Aorta (tissue), 5 donors: ENCODE measurements at places on chromosomes 5 and 9. TPM values are rescaled to one million over a fixed set of nuclear protein-coding genes. Genes with fewer than 3 reads are reported as not detected.

DND1 gene
- total RNA-seq: 1.3 TPM

CYFIP2 gene
- 42.0 TPM for total RNA-seq

GALNT12 gene
- total RNA-seq: 3.3 TPM

ANKRD31 gene
- total RNA-seq: 0.16 TPM

DNA sequence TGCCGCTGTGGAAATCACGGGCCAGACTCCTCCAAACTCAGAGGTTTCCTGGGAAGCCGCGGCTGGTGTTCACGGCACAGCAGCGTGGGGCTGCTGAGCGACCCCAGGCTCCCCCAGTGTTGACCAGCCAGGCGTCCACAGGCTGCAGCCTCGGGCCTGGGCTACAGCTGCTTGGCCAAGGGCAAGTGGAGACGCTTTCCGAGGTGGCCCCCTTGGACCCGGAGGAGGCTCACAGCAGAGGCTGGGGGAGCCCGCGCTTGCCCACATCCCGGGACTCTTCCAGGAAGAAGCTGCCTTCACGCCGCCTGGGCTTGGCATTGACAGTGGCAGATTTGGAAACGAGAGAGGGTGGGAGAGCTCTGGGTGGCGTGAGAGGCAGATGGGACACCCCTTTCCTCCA, 53.1 kb upstream of the FCN2 start:
- DNase-seq: no peak
- no peaks in the 10 kb centered on the region for H3K4me1 ChIP-seq
- H3K36me3 ChIP-seq: peaks cover 4% of the 10 kb centered on the region
- H3K27me3 ChIP-seq: no peaks in the 10 kb centered on the region
- no peak overlapping the region for H3K27ac ChIP-seq

- no peak overlapping the region for H3K27ac ChIP-seq
- no peaks in the 10 kb centered on the region for H3K27me3 ChIP-seq
- H3K36me3 ChIP-seq: no peaks in the 10 kb centered on the region
- H3K4me3 ChIP-seq: no peak overlapping the region
- no peaks in the 10 kb centered on the region for H3K4me1 ChIP-seq
Observed at GRCh38 chr5:756865-757345, 27.6 kb downstream of the ZDHHC11B start.

DNA sequence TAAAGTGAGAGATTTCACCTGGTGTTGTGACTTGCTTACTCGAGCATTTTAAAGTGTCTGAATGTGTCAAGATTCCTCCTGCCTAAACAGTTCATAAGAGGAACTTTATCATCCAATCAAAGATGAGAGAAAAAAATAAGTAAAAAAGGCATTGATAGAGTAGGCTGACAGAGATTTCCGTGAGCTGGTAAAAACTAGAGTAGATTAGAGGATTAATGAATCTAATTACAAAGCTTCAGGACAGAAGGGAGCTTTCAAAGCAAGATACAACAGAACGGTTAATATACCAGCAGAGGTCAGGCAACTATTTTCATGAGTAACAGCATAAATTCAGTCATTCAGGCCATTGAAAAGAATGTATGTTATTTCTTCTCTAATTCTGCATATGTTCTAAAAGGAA, 91.5 kb downstream of the ADAMTS6 start:
- no peaks in the 10 kb centered on the region for H3K27me3 ChIP-seq
- no peak overlapping the region for H3K27ac ChIP-seq
- DNase-seq: no peak
- H3K4me3 ChIP-seq: no peak overlapping the region

DNA sequence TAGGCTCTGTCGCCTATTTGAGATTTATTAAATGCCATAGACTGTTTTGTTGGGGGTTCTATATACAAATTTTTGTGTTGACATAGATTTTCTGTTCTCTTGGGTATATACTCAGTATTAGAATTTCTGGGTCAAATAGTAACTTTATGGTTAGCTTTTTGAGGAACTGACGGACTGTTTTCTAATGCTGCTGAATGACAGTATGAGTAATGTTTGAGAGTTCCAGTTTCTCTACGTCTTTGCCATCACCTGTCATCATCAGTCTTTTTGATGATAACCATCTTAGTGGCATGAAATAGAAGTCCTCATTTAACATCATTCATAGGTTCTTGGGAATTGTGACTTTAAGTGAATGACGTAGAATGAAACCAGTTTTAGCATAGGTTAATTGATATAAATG, 60.1 kb downstream of the CCDC171 start:
- no peaks in the 10 kb centered on the region for H3K36me3 ChIP-seq
- no peaks in the 10 kb centered on the region for H3K4me1 ChIP-seq
- no peak for DNase-seq
- no peak overlapping the region for H3K4me3 ChIP-seq
- no peaks in the 10 kb centered on the region for H3K27me3 ChIP-seq
- no peak overlapping the region for H3K27ac ChIP-seq

DNA sequence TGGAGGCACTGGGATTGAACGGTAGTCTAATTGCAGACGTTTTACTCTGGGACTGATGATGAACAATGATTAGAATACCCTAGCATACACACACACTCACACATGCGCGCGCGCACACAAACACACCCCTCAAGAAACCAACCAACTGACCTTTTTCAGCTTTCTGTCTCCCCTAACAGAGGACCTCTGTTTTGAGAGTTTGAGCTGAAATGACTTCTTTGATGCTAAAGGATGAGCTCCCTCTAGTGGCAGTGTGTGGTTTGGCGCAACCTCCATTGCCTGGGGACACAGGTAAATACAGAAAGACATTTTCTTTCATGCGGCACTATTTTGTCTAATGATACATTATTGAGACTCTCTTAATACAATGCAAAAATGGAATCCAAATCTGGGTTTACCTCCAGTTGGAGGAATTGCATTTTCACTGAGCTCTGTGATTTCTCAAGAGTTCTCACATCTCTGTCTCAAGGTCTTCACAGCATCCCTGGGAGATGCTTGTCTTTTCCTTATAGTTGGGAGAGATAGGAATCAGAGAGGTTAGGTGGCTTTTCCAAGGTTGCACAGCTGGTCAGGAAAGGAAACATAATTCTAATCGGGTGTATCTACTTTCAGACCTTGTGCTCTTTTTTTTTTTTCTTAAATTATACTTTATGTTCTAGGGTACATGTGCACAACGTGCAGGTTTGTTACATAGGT, 187.5 kb downstream of the TMEM38B start:
- no peak overlapping the region for H3K27ac ChIP-seq
- no peaks in the 10 kb centered on the region for H3K27me3 ChIP-seq
- no peak overlapping the region for H3K4me3 ChIP-seq
- no peak for DNase-seq
- no peaks in the 10 kb centered on the region for H3K36me3 ChIP-seq
- no peaks in the 10 kb centered on the region for H3K4me1 ChIP-seq

GRCh38 chr5:156556666-156557406, 229.9 kb downstream of the SGCD start:
- DNase-seq: no peak
- H3K27me3 ChIP-seq: no peaks in the 10 kb centered on the region
- no peak overlapping the region for H3K27ac ChIP-seq
- no peaks in the 10 kb centered on the region for H3K4me1 ChIP-seq

- H3K4me1 ChIP-seq: no peaks in the 10 kb centered on the region
- no peaks in the 10 kb centered on the region for H3K36me3 ChIP-seq
- H3K27me3 ChIP-seq: no peaks in the 10 kb centered on the region
- DNase-seq: peak; percentile 61
- no peak overlapping the region for H3K27ac ChIP-seq
Observed at GRCh38 chr9:129287619-129288305, 109.7 kb upstream of the IER5L start.

DNA sequence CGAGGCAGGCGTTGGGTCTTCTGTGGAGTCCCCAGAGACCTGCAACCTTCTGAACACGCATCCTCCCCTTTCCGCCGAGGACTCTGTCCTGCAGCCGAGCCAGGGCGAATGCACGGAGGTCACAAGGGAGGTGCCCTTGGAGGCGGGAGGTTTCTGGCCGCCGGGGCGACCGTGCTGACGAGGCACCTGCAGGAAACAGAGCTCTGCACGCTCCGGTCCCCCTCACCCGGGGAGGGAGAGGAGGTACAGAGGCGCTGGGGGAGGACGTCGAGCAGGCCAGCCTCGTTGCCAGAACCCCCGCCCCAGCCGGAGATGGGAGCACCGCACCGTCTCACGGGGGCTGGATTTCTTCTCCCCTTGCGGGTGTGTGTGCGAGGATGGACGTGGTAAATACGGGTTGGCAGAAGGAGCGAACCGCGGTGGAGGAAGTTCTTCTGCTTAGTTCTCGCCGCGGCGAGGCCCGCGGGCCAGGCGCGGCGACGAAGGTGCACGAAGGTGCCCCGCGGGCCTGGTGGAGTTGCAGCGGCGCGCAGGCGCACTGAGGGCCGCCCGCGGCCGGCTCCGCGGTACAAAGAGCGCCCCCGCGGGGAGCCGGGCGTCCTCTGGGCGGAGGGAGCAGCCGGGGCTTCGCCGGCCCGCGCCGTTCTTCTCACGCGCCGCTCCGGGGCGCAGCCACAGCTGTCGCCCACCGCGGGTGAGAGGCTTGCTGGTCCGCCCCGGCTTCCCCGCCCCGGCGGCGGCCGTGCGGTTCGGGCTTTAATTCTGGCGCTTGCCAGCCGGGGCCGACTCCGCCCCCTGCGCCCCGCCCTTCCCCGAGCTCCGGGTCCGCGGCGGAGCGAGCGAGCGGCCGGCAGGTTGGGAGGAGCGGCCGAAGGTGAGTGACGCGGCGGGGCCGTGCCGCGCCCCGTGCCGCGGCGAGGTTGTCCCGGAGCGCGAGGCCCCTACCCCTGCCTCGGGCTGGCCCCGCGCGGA, 289.5 kb downstream of the DOCK8 start:
- peak within 1 kb of the TSS; percentile 20 for H3K27ac ChIP-seq
- DNase-seq: peak; percentile 77
- no peaks in the 10 kb centered on the region for H3K36me3 ChIP-seq

DNA sequence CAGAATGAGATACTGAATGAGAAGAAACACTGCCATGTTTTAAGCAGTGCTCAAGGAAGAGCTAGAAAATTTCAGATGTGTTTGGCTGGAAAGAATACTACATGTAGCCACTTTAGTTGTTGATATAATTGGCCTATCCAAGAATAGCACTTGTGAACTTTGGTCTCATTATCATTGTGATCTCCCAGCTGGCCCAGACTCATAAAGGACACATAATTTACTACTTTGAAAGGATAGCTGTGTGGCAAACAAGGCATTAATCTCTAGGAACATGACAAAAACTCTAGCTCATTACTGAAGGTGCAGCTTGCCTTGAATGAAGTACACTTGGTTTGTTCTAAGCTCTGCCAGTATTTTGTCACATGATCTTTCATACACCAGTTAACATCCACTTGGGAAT, 356.3 kb downstream of the CSNK1G3 start:
- H3K27me3 ChIP-seq: no peaks in the 10 kb centered on the region
- no peak overlapping the region for H3K27ac ChIP-seq
- no peaks in the 10 kb centered on the region for H3K36me3 ChIP-seq
- no peak overlapping the region for H3K4me3 ChIP-seq
- no peaks in the 10 kb centered on the region for H3K4me1 ChIP-seq
- no peak for DNase-seq

DNA sequence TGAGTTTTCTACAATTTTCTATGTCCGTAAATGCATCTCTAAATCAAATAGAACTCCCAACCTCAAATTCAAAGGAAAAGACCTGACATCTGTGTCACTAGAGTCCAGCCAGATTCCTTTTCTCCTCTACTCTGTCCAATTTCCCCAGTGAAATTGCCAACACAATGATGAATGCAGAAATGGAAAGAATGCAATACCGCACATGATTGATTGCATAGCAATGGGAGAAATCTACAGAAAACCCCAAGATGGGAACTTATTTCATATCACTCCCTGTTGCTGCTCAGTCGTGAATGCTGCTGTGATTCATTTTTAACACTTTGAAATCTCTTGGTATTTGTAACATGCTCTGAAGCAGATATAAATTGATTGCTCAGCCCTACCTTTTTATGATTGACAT, 355.1 kb upstream of the TUSC1 start:
- DNase-seq: no peak
- H3K27ac ChIP-seq: no peak overlapping the region
- no peaks in the 10 kb centered on the region for H3K4me1 ChIP-seq
- no peak overlapping the region for H3K4me3 ChIP-seq
- no peaks in the 10 kb centered on the region for H3K27me3 ChIP-seq
- no peaks in the 10 kb centered on the region for H3K36me3 ChIP-seq

DNA sequence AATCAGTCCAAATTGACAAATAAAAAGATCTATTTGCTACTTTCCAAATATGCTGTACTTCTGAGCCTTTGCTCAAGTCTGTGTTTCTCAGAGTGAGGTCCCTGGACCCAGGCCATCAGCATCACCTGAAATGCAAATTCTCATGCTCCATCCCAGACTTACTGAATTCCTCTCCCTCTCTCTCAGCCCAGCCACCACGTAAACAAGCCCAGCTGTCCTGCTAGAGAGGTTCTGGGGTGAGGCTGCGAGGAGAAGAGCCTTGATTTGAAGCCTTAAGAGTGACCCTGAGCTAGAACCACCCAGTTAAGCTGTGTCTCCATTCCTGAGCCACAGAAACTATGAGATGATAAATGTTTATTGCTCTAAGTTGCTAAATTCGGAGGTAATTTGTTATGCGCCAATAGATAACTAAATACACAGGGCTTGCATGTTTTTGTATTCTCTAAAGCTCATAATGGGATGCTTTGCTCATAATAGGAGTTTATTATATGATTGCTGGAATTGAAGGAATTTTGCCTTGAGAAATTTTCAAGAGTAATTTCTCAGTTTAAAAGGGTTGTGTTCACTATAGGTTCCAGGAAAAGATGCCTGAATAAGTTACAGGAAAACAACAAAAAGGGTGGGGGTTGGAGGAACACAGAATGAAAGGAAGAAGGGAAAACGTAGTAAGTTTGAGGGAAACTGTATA, 98.9 kb upstream of the SPATA31D4 start:
- no peak overlapping the region for H3K27ac ChIP-seq
- no peaks in the 10 kb centered on the region for H3K36me3 ChIP-seq

DNA sequence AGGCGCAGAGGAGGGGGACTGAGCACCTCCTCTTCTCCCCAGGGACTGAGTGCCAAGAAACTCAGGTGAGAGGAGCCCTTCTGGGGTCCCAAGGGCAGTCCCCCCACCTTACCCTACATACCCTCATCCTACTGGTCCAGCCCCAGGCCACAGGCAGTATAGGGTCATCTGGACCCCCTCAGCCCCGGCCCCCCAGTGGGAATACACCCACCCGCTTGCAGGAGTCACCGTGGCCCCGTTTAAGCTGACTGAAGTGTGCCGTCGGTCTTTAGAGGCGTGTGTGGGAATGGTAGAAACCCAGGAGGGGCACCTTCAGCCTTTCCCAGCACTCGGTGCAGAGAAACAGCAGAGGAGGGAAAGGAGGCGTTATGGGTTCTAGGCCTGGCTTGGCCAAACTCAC, 30.8 kb downstream of the COL15A1 start:
- no peaks in the 10 kb centered on the region for H3K27me3 ChIP-seq
- H3K27ac ChIP-seq: no peak overlapping the region
- H3K4me3 ChIP-seq: no peak overlapping the region
- DNase-seq: no peak

GRCh38 chr5:52988335-52989024, 672 bp upstream of the ITGA2 start:
- DNase-seq: no peak
- H3K27ac ChIP-seq: no peak overlapping the region
- no peaks in the 10 kb centered on the region for H3K36me3 ChIP-seq
- no peaks in the 10 kb centered on the region for H3K27me3 ChIP-seq
- H3K4me3 ChIP-seq: peak overlapping the region; percentile 79
